ENCODE measurements at places on chromosomes 7 and 10. TPM values are rescaled to one million over a fixed set of nuclear protein-coding genes. Genes with fewer than 3 reads are reported as not detected.

Gene KCP
- total RNA-seq: 0.75 TPM

Gene SSC4D
- total RNA-seq: 1.2 TPM

Gene CASP7
- 5.5 TPM for total RNA-seq

Gene MYL7
- 1.2 TPM for total RNA-seq

Gene CUBN
- total RNA-seq: 4.4 TPM

Gene SH2B2
- total RNA-seq: 5.6 TPM

Gene CTBP2
- 41.6 TPM for total RNA-seq

Gene SEMA3D
- total RNA-seq: 3.5 TPM

Gene TMEM184A
- not detected for total RNA-seq

Data from dorsolateral prefrontal cortex (tissue), 122 donors.